Activated effector memory CD4-positive, alpha-beta T cell treated with Interleukin-2 at 50 U/mL for 16 hours (primary cell): ENCODE measurements at places on chromosomes 2 and 18.

GRCh38 chr18:46716827-46717226 lies 40.0 kb downstream of the ST8SIA5 start:
- DNase-seq: no peak

DNA sequence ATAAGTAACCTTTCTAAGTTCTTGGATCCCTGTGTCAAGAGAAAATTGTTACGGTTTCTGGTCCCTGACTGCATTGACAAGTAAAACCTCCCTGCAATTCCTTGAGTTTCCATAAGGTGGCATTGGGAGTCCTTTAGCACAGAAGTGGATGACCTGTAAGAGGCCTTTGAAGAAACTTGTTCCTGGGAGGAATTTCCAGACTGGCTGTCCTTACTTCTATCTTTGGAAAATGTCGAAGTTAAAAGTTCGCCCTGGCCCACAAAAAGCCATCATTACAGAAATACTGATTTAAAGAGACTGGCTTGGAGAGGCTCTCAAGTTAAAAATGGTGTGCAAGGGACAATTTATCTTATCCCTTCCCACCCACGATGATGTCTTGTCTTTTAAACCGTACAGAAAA lies 218.4 kb downstream of the CDH20 start:
- no peak for DNase-seq

GRCh38 chr2:135124924-135125886 lies 73.1 kb downstream of the RAB3GAP1 start:
- DNase-seq: no peak

GRCh38 chr18:77105028-77105427 lies 27.6 kb downstream of the MBP start:
- DNase-seq: no peak

- DNase-seq: no peak
Measured at GRCh38 chr2:73007991-73008765, 63.3 kb downstream of the SFXN5 start.
